ENCODE measurements at places on chromosomes 2 and 18.
A peak's percentile ranks its signal among the peaks of the same experiment; 100 is the strongest.

GRCh38 chr2:136452528-136452927 lies 312.8 kb upstream of the THSD7B start:
- no peak for DNase-seq

DNA sequence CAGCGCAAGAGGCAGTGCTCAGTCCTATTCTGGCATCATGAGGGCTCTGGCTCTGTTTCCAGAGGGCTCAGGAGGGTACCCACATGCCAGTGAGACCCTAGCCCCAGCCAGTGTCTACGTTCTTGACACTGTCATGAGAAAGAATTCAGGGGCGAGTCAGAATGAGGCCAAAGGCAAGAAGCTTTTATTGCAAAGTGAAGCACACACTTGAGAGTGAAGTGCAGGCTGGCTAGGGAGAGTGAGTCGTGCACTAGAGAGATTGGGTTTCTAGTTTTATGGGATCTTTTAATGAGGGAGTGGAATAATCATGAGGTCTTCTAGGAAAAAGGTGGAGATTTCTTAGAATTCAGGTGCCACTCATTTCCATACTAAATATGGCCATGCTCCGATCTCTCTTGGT lies 164.1 kb downstream of the DCDC2C start:
- DNase-seq: peak; percentile 16

- DNase-seq: no peak
These were observed 295.4 kb upstream of the CRIM1 start for GRCh38 chr2:36060133-36060532.

- peak; percentile 35 for DNase-seq
These were observed 99.6 kb downstream of the MAP3K20 start for GRCh38 chr2:173175222-173175621.

DNA sequence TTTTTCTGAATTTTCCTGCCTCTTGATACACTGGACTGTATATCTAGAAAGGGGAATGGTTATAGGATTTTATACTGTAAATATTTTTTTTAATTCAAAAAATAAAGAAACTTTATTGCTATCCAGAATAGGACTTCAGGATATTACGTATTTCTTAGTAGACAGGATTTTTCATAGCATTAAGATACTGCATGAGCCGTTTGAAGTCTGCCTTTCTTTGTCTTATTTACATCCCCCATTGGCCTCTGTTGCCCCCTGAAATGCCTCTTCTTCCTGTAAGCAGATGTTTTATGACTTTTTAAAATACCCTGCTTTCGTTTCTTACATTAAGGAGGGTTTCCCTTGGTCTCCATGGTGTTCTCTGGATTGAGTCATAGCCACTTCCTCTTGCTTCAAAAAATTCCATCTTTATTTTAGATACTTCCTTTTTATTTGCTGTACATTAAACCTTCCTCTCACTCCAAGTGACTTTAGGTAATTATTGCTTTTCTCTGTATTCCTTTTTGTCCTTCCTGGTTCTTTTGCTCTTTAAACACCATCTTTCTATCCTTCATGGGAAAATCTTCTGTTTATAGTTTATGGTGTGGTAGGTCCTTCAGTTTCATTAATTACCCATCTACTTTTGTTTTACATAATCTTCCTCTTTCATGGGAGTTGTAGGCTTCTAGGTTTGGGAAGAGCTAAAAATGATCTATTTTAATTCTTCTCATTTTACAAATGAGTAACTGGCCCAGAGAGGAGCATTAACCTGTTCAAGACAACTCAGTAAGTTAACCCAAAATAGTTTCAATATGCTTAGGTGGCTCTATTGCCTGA lies 72.6 kb downstream of the ZNF532 start:
- no peak for DNase-seq

DNA sequence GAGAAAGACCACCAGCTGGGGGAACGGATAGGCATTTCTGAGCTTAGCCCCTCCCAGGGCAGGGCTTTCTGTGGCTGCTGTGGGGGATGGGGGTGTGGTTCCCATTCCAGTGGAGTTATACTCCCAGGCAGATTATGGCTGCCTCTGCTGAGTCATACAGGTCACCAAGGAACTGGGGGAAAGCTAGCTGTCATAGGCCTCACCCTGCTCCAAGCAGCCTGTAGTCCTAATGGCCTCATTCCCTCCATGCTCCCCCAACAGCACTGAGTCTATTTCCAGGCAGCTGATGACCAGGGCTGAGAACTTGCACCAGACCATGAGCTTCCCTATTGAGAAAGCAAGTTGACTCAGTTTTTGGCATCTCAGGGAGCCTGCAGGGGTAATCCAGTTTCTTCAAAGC lies 87.1 kb downstream of the GPR39 start:
- DNase-seq: no peak

GRCh38 chr2:219269362-219270054 lies 9.7 kb upstream of the DNAJB2 start:
- DNase-seq: peak; percentile 68

GRCh38 chr2:216132585-216132984 lies 23.4 kb downstream of the XRCC5 start:
- no peak for DNase-seq

DNA sequence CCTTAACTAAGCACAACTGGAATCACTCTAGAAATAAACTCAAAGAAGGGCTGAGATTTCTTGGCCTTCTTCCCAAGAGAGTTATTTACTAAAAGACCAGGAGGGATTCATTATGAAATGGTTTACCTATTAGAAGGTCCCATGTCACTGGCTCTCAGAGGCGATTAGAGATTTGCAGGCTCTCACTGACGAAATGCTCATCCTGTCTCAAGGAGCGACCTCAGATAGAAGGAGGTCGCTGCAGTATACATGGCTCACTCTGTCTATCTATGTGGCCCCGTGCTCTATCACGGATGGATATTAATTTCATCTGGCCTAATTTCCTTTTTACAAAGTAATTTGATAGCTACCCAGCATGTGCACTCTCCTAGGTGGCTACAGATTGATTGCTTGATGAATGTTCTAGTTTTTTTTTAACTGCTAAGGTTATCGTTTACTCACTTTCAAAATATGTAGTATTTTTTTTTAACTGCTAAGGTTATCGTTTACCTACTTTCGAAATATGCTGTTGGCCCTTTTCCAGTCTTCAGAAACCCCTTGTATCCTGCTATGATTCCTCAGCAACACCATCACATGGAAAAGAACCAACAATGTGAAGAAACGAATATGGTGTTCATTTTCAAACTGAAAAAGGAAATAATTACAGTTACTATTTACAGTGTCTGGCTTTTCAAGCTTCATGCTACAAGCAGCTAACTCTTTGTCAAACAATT lies 9.1 kb downstream of the SMIM21 start:
- no peak for DNase-seq

- peak; percentile 48 for DNase-seq
These were observed 21.0 kb downstream of the INPP4A start for GRCh38 chr2:98465456-98466226.

DNA sequence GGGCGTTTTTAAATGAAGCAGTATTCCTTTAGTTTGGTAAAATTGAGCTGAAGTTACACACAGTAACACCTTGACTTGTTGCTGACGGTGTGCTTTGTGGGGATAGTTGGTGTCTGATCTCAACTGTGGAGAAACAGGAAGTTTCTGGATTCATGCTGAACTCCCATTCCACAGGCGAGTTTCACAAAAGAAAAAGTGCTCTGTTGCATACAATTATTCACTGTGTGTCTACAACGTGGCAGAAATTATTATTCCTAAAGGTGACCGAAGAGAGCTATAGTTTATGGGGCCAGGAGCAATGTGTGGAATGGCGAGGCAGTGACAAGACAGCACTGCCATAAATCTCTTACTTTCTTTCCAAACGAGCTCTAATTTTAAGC lies 463 bp upstream of the CABYR start:
- DNase-seq: no peak

- no peak for DNase-seq
These were observed 139.8 kb upstream of the UBE2E3 start for GRCh38 chr2:180840641-180841040.

All from hepatocyte (in vitro differentiated cells).